ENCODE measurements at places on chromosomes 3 and 15.

DNA sequence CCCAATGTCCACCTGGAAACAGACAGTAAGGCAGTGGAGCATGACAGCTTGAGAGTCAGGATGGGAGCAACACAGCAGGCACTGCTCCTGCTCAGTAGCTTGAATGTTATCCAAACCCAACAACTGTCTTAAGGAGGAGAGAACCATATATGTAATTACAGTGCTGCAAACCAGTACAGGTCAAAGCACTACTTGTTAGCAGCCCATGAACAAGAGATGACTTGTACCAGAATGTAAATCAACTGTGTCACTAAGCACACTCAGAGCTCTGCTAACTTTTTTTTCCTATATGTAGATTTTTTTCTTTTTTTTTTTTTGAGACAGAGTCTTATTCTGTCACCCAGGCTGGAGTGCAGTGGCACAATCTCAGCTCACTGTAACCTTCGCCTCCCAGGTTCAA, 87.1 kb downstream of the ANO10 start:
- no peak for DNase-seq

- no peak for DNase-seq
These were observed 30.5 kb downstream of the EDEM1 start for GRCh38 chr3:5217824-5218595.

DNA sequence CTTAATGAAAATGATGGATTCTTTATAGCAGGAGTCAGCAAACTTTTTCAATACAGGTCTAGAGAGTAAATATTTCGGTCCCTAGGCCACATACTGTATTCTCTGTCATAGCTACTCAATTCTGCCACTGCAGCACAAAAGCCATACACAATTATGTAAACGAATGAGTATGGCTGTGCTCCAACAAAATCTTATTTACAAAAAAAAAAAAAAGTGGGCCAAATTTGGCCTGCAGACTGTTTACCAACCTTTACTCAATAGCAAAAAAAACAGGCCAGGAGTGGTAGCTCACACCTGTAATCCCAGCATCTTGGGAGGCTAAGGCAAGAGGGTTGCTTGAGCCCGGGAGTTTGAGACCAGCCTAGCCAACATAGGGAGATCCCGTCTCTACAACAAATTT, 41.1 kb downstream of the TTBK2 start:
- DNase-seq = no peak

DNA sequence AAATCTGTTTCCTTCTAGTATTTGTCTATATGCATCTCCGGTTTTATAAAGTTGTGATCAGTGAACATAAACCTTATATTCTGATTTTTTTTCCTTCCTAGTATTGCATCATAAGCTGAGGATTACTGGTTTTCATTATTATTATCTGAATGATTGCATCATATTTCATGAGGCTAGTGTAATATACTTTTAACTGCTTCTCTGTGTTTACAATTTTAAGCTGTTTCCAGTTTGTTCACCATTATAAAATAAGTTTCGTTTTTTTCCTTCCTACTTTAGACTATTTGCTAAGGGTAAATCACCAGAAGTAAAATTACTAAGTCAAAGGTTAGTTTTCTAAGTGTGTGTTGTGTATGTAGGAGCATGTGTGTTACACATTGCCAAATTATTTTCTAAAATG, 20.2 kb downstream of the SEMA6D start:
- no peak for DNase-seq

- DNase-seq = no peak
These were observed 61.8 kb downstream of the ARHGEF26 start for GRCh38 chr3:154182975-154183374.

DNA sequence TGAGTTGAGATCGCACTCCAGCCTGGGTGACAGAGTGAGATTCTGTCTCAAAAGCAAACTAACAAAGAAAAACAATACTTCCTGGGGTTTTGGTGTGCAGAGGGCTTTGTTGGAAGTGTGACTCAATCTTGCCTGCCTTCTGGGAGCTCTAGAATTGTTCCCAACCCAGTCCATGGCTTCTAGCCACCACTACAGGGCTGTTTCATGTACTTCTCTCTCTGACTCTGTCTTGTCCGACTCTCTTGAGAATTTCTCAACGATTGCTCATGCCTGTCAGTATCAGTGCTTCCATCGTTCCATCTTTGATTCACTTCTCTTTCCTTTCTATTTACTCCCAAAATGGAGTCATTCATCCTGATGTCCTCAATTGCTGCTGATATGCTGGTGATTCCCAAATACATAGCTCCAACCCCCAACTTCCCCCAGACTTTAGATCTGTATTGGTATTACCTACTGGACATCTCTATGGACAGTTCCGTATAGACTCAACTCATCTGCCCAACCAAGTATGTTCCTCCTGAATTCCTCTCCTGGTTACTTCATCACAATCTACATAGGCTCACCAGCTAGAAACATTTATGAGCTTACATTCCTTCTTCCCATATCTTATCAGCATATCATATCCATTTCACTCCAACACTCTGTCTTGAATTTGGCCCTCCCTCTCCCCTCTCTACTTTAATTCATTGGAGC, 1.8 kb upstream of the AP2M1 start:
- DNase-seq = no peak

DNA sequence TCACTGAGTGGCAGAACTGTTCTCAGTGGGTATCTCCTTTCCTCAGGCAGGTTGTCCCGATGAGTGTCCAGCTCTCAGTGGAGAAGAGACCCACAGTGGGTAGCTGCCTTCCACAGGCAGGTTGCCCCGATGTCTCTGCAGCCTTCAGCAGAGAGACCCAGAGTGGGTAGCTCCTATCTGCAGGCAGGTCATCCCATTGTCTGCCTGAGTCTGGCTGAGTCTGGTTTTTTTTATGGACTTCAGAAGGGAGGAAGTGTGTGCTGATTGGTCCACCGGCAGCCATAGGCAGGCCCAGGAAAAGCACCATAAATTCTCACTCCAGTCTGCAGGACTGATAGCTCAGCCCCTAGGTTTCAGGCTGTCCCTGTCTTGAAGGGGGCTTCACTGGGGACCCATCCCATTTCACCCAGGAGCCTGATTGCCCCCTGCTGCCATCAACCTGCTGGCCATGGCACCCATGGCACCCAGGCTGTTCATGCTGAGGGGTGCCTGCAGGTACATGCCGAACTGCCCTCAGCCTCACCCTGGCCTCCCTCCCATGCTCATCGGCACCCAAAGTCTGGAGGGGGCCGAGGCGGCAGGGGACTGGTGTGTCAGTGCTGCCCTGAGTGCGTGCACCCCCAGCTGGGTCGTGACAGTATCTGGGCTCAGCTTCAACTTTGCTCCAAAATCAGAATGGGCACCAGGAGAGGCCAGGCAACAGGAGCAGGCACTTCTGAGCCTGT, 3.6 kb upstream of the LIMD1 start:
- no peak for DNase-seq

DNA sequence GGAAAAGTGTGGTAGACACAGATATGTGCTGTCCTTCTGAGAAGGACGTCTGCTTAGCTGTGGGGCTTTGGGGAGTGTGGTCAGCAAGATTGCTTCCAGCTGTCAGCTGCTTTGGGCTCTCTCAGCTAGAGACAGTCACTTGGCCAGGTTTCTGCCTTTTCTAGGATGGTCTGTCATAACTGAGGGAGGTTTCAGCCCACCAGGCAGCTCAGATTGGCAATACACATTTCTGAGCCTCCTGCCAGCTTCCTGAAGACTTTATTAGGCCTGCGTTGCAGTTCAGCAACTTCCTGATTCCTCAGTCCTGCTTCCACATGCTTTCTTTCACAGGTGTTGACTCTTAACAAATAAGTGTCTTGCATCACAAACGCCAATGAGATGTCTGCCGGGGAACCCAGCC, 286.5 kb downstream of the SQOR start:
- DNase-seq = no peak

GRCh38 chr3:63918321-63918720, 6.1 kb upstream of the SCAANT1 start:
- no peak for DNase-seq

DNA sequence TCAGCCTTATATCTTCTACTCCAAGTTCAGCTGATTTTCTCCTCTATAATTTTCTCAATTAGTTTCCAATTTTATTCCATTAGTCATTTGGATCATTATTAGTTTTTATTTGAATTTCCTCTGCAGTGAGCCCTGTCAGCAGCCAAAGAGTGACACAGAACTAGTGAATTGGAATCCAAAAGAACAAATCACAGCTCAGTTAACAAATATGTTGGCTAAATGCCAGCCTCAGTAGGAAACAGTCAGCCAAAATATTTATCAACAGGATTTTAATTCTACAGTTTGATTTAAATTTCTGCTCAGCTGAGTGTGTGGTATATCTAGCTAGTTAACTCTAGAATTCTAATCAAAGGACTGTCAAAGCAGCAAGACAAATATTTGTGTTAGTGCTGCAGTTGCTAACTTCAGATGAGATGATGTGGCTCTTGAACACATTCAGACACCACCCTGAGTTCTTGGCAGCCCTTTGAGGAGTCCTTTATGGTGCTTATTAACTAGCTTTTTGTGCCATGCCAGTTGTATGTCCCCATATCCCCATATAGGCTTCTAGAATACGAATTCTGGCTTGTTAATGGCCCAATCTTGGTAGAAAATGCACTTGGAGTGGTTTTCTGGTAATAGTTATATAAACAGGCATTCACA, 194.5 kb downstream of the CPNE4 start:
- no peak for DNase-seq

Measured in CD4-positive, alpha-beta T cell treated with Interferon alpha-2 for 1 hour (primary cell).